ENCODE measurements at places on chromosomes 12 and 14.

DNA sequence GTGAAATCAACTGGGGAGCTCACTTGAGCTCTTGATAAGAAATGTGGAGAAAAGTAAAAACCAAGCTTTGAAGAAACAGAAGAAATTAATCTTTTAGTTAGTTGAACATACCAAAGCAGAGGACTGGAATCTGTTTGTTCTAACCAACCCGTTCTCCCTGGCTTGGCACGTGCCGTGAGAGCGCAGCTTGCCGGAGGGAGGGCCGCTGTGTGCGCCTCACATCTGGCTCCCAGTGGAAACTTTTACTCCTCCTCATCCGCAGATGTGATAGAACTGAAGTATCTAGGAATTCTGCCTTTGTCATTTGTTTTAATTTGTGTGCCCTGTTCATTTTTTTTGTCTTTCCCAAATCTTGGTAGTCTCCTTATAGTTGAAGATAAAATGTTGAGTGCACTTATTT is 64.9 kb downstream of the DDX51 start:
- DNase-seq, result no peak

DNA sequence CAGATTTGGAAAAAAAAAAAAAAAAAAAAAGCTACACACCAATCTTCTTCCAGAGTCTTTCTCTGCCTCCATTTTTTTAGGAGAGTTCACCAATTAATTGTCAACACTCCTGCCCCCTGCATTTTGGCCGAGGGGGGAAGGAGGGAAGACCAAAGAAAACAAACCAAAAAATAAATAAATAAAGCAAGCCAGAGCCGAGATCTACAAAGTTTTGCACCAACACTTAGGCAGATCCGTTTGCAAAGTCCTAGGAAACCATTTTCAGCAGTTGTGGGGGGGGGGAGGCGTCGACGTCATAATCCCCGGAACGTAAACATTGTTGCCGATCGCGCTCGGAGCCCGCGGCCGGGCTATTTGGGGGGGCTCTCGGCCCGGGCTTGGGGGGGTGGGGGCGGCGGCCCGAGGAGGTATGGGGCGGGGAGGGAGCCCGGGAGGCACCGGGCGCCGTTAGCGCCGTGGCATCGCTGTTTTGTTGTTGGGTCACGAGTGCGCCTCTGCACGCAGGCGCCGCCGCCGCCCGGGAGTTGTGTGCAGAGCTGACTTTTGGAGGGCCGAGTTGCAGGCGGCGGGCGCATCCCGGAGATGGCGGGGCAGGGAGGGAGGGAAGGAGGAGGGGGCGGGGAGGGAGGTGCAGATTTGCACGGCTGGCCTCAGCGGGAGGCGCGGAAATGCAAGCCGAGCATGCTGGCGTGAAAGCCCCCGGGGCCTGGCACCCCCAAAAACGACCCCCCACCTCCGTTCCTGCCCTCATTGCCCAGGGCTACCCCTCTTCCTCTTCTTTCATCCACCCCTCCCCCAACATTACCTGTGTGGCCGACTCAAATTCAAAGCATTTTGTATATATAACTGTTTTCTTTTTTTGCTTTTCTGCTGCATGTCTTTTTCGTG is 598 bp downstream of the KDM2B start:
- peak; percentile 74 for DNase-seq

DNA sequence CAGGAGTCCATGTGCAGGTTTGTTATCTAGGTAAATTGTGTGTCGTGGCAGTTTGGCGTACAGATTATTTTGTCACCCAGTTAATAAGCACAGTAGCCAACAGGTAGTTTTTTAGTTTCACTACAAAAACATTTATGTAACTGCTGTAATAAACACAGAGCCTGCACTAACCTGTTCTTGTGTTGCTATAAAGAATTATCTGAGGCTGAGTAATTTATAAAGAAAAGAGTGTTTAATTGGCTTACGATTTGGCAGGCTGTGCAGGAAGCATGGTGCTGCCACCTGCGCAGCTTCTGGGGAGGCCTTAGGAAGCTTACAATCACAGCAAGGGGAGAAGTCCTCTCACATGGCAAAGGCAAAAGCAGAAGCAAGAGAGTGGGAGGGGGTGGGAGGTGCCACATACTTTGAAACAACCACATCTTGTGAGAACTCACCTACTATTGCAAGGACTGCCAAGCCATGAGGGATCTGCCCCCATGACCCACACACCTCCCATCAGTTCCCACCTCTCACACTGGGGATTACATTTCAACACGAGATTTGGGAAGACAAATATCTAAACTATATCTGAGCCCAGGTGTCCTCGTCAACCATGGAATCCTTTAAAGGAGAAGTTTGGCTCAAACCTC is 266.4 kb upstream of the GRIP1 start:
- DNase-seq, result no peak

DNA sequence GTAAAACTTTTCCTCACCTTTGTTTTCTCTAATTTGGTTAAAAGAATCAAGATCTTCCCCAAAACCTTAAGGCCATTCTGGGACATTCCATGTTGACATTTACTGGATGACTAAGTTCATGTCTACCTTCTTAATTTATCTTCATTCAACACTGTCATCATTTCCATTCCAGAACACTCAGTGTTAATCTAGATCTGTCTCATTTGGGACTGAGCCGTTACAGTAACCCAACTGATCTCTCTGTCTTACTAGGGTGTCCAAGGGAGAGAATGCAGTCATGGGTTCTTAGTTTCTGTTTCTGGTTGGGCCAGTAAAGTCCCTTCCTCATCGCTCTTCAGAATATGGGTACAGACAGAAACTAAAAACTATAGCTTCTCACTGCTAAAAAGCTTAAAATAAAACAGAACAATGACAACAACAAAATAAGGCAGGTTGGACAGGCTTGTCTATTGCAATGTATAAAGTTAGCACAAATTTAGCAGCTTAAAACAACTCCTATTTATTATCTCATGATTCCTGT is 144.8 kb downstream of the ASCL1 start:
- no peak for DNase-seq

GRCh38 chr12:120820884-120821510 is 83.2 kb downstream of the SPPL3 start:
- DNase-seq, result no peak

GRCh38 chr12:24797901-24798300 is 151.0 kb downstream of the BCAT1 start:
- no peak for DNase-seq

DNA sequence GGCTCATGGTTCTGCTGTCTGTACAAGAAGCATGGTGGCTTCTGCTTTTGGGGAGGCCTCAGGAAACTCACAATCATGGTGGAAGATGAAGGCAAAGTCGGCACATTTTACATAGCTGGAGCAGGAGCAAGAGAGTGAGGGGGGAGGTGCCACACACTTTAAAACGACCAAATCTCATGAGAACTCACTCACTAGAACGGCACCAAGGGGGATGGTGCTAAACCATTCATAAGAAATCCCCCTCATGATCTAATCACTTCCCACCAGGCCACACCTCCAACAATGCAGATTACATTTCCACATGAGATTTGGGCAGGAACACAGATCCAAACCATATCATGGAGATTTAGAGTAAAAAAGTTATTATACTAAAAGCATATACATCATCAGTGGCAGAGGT is 13.6 kb upstream of the LEMD3 start:
- no peak for DNase-seq

DNA sequence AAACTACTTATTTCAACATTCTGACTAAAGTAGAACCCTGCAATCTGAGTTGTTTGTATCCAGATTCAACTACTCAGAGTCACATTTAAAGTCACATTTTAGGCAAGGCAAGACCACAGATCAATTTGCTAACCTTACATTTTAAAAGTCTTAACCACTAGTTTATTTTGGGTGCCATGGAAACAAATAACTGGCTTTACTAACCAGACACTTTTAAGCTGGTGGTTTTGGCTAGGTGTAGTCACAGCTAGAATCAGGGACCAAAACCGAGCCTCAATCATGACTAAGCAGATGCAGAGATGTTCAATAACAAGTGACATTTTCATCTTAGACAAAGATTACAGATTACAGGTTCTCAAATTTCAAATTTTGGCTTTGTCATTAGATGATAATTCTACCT is 115.3 kb downstream of the PDE6H start:
- DNase-seq, result no peak

DNA sequence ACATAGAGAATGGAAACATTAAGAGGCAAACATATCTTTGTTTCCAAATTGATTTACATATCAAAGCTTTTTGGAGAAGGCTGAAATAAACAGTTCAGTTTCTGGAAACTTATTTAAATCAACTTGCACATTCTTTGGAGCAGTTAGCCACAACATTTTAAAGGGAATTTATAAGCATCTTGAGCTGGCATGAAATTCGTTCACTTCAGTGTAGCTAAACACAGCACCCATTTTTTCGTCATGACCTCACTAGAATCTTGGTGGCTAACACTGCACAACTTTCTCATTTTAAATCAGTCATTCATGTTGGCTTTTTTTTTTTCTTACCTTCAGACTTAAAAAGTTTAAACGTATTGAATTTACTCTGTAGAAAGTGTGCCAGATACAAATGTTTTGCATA is 1139.9 kb upstream of the FLRT2 start:
- no peak for DNase-seq

GRCh38 chr12:7327918-7328317 is 24.0 kb downstream of the ACSM4 start:
- no peak for DNase-seq

DNA sequence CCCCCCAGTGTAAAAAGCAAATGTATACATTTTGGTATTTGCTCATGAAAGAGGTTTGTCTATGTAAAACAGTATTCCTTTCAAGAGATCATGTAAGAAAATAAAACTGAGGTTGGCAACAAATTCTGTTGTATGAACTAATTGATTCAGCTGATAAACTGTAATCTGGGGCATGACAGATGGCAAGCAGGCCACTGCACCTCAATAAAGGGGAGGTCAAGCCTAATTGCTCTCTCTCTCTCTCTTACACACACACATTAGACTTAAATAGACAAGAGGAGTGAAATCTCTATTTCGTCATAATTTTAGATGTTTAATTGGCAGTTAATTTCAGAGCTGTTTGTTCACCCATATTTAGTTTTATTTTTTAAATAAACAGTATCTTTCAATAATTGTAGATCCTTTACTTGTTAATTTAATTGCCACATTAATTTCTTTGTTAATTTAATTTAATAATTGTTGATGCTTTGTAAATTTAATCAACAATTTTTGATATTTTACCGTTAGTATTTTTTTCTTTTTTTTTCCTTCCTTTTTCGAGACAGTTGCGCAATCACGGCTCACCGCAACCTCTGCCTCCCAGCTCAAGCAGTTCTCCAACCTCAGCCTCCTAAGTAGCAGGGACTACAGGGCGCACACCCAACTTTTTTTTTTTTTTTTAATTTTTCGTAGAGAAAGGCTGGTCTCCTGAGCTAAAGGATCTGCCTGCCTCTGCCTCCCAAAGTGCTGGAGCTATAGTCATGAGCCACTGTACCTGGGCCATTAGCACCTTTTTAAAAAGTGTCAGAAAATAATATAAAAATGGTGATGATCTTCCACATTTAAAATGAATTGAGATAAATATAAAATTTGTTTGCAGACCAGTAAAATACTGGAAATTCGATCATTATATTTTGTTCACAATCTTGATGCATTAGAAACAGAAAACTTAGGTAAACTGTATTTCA is 577.7 kb downstream of the SLC16A7 start:
- DNase-seq, result no peak

- DNase-seq, result no peak
These were observed 23.7 kb upstream of the TMCC3 start for GRCh38 chr12:94674051-94674451.

GRCh38 chr12:7130701-7131501 is 730 bp downstream of the CLSTN3 start:
- DNase-seq, result peak; percentile 70

DNA sequence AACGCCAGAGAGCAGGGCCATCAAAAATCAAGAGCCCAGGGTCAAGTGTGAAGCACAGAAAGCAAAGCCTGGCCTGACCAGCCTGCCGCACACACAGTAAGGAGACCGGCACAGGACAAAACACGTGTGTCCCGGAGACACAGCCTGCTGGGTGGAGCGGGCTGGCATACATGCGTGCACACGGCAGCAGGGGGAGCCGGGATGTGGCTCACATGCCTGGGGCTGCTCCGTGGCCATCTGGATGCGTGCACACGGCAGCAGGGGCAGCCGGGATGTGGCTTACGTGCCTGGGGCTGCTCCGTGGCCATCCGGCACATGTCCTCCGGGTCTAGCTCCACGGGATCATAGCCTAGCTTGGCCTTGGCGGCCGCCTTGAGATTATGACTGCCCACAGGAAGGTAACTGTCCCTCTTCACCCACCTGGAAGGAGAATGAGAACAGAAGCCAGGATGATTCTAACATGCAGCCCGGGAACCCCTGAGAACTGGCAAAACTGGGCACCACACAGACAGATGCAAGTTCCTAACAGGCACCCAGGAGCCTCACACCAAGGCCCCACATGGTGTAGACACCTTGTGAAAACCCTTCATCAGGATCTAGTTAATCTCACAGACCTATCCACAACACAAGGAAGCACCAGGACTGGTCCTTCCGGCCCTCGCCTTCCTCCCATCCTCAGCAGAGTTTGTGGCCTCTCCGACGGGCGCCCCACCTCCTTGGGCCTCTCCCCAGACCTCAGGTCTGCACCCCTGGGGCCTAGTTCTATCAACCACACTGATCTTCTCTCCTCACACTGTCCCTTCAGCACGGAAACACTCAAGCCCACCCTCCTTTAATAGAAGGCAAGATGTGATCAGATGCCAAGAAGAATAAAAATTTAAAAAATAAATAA is 13.6 kb downstream of the POLE start:
- no peak for DNase-seq

DNA sequence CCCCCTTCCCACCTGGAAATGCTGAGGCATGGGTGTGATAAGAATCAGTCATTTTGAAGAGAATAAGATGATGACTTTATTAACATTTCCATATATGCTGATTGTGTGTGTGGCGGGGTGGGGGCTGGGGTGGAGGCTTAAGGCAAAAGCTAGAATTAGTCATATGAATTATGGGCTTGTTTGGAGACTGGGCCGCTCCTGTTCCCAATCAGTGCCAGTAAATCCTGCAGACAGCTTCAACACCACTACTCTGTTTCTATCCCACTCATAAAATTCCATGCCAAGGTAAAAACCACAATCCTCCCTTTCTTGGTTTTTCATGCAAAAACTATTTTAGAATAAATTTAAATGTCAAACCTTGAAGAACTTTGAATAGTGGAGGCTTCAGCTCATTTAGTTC is 29.9 kb upstream of the SLC38A2 start:
- DNase-seq, result peak; percentile 77
